Left ventricle myocardium superior (tissue), 1 donor: ENCODE measurements at places on chromosomes 13 and 19.

- no peak for DNase-seq
Measured at GRCh38 chr19:31451686-31452330, 102.6 kb upstream of the TSHZ3 start.

DNA sequence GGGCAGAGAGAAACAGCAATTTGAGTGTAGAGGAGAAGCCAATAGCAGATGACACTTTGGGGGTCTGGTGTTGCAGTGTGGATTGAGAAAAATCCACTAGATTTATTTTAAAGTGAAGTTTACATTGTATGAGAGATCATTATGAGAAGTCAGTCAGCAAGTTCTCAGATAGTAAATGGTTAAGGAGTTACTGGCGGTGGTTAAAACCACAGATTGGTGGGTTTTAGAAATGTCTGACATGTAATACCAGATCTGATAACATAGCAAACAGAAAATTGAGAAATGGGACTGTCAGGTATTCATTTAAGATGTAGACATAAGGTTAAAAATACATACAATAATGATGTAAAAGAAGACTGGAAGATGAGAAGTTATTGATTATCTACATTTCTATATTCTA, 7.2 kb downstream of the ABHD13 start:
- no peak for DNase-seq

DNA sequence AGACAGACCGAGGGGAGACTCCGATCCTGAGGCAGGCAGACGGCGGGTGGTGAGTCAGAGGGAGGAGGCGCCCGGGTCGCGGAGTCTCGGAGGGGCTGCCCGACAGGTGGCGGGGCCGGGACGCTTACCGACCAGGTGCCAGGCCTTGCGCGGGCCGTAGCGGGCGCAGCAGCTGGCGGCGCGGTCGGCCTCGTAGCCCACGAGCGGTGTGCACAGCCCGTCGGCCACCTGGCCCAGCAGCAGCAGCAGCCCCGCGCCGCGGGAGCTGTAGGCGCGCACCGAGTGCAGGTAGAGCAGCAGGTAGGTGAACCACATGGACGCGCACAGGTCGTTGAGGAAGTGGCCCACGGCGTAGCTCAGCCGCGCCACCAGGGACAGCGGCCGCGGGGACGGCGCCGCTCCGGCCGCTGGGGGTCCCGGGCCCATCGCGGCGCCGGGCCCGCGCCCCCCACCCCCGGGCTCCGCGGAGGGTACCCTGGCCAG, 367 bp downstream of the MFSD12 start:
- peak; percentile 56 for DNase-seq

DNA sequence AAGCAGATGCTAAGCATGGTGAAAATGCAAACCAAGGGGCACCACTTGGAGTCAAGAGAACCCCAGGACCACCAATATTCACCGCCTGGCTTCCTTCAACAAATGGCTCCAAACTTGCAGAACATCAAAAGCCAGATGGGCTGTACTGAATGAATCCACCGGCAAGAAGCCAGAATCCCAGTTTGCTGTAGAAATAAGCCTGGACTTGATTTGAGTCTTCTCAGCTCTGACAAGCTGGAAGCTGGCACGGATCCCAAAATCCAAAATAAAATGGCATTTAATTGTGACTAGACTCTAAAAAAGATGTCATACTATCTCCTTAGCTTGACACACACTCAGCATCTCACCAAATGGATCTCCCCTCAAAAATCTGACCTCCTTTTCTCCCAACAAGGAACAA, 11.9 kb downstream of the EFNB2 start:
- DNase-seq, result no peak

DNA sequence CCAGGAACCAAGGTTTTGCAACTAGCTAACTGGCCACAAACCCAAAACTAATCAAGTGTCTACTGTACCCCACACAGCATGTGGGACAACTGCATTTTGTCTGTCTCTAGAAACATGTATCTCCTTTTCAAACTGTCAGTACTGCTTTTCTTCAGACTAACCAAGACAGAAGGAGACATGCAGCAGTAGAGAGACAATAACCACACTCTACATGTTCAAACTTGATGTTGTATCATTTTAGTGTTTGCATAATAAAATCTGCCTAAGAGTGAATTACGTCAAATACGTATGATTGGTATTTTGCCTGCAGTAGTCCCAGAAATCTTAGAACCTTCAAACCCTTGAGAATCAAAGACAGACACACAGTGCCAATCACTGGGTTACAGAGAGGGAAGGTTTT, 22.0 kb upstream of the FREM2 start:
- no peak for DNase-seq

- no peak for DNase-seq
Measured at GRCh38 chr19:18311502-18312091, 11.3 kb downstream of the LSM4 start.

GRCh38 chr19:56423985-56424353, 19.8 kb downstream of the ZNF583 start:
- no peak for DNase-seq

GRCh38 chr13:113920606-113921286, 53.1 kb downstream of the C13orf46 start:
- DNase-seq, result no peak

DNA sequence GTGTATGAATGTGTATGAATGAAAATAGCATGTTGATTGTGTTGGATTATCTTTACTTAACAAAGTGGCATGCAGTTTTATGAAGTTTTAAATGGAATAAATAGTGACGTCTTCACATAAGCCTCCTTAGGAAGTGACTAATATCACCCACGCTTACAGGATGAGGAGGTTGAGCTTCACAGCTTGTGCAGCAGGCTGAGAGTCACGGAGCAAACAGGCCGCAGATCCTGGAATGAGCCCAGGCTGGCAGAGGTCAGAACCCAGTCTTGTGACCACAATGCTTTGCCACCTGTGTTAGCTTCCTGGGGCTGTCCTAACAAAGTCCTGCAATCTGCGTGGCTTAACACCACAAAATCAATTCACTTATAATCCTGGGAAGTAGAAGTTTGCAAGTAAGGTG, 20.8 kb downstream of the LAIR2 start:
- DNase-seq, result no peak

DNA sequence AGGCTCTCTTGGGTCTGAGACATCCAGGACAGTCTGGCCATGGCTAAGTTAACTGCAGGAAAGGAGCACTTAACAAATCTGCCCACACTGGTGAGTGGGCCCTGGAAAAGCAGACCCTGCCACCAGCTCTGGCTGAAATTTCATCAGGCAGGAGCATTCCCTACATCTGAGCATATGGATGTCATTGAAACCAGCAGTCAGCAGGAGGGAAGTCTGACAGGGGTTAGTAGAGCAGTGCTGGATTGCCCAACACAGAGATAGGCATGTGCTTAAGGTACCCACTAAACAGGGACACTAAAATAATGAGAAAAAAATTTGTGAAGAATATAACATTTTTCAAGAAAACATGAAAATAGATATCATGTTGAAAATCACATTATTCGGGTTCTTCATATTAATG, 13.6 kb upstream of the ACOD1 start:
- DNase-seq, result no peak

GRCh38 chr19:32289566-32290210, 55.7 kb upstream of the ZNF507 start:
- no peak for DNase-seq

DNA sequence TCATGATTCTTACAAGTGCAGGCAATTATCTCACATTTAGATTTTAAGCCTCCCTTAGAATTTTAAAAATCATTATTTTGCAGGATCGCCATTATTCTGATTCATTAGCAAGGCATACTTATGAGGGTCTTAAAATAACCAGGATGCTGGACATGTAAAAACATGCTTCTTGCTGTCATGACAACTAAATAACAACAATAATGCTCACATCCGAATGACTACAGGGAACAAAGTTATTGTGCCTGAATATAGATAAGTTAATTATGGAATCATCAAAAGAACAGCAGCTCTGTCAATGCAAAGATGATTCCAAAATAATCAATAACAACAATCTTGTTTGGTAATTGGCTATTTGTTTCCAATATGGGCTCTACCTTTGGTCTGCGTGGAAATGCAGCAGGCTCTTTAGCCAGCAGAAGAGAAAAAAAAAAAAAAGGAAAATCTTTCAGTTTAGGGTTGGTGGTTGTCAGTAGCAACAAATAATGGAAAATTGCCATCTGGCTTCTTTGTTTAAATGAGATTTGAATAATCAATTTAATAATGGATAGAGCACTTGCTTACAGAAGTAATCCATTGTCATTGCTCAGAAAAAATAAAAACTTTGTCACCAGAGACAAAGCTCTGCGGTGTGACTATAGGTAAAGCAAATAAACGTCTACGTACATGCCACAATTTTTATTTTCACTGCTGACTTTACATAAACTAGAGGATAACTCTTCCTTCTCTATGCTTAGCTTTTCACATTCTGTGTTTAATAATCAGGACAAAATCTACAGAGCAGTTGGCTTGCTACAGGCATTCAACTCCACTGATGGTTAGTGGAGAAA, 468.9 kb upstream of the TSHZ3 start:
- no peak for DNase-seq

GRCh38 chr19:44741258-44741731, 7.2 kb upstream of the BCL3 start:
- DNase-seq, result no peak

- no peak for DNase-seq
Measured at GRCh38 chr19:11624069-11624463, 26.8 kb downstream of the ZNF627 start.

DNA sequence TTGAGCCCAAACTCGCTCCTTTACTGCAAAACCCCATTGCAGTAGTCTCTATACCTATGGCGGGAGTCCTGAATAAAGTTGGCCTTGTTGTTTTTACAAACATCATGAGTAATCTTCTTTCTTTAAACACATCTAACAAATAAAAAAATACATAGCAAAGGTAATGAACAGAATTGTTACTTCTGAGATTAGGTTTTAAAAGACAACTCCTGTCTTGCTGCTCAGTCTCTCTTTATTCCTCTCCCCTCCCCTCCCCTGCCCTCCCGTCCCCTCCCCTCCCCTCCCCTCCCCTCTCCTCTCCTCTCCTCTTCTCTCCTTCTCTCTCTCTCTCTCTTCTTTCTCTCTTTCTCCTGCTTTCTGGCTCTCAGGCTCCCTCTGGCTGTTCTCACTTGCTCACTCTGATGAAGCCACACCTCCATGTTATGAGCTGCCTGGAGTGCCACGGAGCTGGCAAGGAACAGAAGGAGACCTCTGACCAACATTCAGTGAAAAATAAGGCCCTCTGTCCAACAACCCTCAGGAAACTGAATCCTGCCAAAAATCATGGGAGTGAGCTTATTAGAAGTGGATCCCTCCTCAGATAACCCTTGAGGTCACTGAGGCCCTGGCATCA, 300.7 kb upstream of the MIR17HG start:
- no peak for DNase-seq

- no peak for DNase-seq
Measured at GRCh38 chr19:19214159-19214490, 2.4 kb downstream of the NCAN start.

DNA sequence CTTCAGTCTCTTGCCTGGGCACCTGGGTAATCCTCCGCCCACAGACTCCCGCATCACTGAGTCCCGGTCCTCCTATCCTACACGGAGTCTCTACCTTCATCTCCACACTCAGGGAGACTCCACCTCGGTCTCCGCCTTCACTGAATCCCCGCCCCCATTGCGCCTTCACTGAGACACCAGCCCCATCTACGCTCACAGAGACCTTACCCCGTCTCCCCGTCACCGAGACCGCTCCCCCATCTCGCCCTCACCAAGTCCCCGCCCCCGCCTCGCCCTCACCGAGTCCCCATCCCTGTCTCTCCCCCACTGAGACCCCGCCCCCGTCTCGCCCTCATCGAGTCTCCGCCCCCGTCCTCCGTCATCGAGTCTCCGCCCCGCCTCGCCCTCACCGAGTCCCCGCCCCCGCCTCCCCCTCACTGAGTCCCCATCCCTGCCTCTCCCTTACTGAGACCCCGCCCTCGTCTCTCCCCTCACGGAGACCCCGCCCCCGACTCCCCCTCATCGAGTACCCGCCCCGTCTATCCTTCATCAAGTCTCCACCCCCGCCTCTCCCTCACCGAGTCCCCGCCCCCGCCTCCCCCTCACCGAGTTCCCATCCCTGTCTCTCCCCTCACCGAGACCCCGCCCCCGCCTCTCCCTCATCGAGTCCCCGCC, 23.1 kb upstream of the ZNF846 start:
- DNase-seq, result peak; percentile 96

GRCh38 chr13:114318624-114319023, 4.3 kb downstream of the CHAMP1 start:
- no peak for DNase-seq

DNA sequence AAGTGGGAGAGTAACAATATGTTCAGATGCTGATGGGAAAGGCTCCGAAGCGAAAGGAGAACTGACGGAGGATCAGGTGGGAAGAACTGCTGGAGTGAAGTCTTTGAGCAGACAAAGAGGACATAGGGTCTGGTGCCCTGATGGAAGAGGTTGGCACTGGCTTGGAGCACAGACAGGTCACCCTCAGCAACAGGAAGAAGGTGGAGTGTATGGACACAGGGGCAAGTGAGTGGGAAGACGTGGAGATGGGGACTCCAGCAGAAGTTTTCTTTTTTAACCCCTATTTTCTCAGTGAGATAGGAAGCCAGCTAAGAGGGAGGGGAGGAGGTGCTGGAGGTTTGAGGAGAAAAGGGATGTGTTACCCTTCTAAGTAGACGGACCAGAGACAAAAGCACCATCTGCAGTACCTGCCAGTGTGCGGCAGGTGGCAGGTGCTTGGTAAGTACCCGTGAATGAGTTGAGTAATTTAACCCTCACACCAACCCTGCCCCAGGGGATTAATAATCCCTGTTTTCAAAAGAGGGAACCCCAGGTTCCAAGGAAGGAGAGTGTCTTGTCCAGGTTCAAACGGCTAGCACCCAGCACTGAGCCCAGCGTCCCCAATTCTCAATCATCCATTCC, 11.2 kb downstream of the HAS1 start:
- DNase-seq, result no peak

GRCh38 chr13:48539550-48539949, 6.7 kb upstream of the RCBTB2 start:
- DNase-seq, result peak; percentile 39

DNA sequence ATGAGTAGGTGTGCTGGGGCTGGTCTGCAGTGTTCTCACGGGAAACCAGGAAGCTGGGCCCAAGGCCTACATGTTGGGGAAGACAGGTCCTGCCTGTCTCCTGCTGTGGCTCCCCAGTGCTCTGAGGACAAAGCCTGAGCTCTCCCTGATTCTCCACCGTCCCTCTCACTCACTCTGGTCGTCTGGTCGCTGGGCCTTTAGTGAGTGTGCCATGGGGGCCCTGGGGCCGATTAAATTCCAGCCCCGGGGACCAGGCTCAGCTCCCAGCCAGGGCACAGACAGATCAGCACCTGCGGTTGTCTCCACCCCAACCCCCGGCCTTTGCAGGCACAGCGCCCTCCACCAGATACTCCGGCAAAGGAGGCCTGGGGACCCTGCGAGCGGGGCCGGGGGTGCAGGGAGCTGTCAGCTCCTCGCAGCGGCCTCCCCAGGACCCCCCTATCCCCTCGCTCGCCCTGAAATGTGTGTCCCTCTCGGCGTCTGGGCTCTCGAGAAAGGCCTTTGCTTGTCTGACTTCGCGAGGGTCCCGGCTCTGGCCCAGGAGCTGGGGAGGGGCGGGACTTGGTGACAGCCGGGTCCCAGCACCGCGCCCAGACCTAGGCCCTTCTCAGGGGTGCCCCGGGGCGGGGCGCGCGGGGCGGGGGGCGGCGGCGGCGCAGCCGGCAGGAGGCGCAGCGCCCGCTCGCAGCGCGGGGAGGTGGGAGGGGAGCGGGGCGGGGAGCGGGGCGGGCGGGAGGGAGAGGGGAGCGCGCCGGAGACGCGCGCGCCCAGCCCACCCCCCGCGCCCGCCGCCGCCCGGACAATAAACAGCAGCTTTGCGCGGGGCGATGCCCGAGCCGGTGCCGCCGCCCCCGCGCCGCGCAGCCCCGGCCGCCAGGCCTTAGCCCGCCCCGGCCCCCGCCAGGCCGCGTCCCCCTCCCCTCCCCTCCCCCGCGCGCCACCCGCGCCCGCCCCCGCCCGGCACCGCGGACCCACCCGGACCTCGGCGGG, at the start of gene PALM:
PALM (plus strand) TSS at position 782 of the 990 bp plus-strand sequence. CDS start 212 bp downstream, outside the sequence.
- peak; percentile 67 for DNase-seq

GRCh38 chr19:42010245-42011126, 16.5 kb upstream of the ATP1A3 start:
- no peak for DNase-seq
